ENCODE measurements at places on chromosomes 12 and 14.

DNA sequence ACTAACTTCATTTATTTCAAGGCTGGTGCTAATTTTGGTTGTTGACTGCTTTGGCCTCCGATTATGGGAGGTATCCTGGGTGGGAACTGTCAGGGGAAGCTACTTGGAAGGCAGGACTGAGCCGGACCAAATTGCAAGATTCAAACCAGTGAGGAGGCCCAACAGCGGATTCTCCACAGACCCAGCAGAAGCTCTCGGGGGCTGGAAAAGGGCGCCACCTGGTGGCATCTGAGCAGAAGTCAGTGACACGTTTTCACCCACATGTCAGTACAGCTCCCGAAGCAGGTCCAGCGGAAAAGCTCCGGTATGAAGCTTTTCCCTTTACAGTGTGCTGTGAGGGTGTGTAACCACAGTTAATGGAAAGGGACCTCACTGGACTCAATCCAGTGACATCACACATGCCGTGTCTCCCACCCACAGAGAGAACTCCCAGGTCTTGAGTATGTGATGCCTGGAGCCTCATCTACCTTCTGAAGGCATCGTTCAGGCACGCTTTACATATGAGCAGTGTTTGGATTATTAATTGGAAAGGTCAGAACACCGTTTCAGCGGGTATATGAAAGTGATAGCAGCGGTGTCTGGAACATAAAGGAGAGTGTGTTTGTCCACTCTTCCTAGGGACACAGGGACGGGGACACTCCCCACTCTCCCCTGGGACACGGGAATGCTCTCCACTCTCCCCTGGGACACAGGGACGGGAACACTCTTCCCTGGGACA, 3.6 kb upstream of the P2RX2 start:
- DNase-seq, result peak; percentile 64

GRCh38 chr14:28751467-28752058, 15.0 kb upstream of the FOXG1 start:
- DNase-seq, result no peak

DNA sequence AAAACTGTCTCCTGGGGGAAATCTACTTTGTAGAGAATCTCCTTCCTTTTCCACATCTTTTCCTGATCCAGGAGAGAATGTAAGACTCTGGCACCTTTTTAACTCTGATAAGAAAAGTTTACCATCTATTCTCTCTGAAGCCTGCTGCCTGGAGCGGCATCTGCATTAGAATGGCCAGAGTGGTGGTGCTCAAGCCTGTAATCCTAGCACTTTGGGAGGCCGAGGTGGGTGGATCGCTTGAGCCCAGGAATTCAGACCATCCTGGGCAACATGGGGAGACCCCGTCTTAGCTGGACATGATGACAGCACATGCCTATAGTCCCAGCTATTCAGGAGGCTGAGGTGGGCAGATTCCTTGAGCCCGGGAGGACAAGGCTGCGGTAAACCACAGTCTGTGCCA, 1.4 kb upstream of the CHFR start:
- DNase-seq, result no peak

GRCh38 chr12:75970310-75970709, 61.3 kb downstream of the PHLDA1 start:
- DNase-seq, result no peak

Measured in foreskin keratinocyte (primary cell).